ENCODE measurements at places on chromosomes 13 and 19. TPM values are rescaled to one million over a fixed set of nuclear protein-coding genes. Genes with fewer than 3 reads are reported as not detected.

DNA sequence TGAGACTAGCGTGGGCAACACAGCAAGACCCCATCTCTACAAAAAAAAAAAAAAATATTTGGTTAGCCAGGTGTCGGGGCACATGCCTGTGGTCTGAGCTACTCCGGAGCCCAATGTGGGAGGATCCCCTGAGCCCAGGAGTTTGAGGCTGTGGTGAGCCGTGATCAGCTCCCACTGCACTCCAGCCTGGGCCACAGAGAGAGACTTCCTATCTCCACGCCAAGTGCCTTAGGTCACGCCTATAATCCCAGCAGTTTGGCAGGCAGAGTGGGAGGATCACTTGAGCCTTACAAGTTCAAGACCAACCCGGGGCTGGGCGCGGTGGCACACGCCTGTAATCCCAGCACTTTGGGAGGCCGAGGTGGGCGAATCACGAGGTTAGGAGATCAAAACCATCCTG lies 8.7 kb upstream of the ADAT3 start:
- no peak for DNase-seq

CGB2 gene
- polyA plus RNA-seq: not detected

- no peak for DNase-seq
Measured at GRCh38 chr13:33274264-33274663, 11.3 kb downstream of the STARD13 start.

- no peak for DNase-seq
Measured at GRCh38 chr19:18419699-18420460, 682 bp downstream of the SSBP4 start.

GRCh38 chr13:78907006-78907405 lies 248.1 kb upstream of the OBI1 start:
- no peak for DNase-seq

DNA sequence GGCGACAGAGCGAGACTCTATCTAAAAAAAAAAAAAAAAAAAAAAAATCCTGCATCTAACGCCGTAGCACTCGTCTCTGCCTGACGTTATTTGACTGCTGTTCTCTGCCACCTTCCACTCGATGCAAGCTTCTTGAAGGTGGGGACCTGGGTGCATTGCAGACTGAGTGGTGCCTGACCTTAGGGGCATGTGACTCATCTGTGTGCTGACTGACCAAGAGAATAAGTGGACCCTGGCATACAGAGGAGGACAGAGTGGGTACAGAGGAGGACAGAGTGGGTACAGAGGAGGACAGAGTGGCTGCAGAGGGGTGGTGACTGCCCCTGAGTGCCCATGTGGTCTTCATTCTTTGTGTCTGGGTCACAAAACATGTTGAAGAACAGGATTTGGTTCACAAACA lies 7.6 kb downstream of the WTIP start:
- no peak for DNase-seq

IGSF23 gene
- not detected for polyA plus RNA-seq

DNA sequence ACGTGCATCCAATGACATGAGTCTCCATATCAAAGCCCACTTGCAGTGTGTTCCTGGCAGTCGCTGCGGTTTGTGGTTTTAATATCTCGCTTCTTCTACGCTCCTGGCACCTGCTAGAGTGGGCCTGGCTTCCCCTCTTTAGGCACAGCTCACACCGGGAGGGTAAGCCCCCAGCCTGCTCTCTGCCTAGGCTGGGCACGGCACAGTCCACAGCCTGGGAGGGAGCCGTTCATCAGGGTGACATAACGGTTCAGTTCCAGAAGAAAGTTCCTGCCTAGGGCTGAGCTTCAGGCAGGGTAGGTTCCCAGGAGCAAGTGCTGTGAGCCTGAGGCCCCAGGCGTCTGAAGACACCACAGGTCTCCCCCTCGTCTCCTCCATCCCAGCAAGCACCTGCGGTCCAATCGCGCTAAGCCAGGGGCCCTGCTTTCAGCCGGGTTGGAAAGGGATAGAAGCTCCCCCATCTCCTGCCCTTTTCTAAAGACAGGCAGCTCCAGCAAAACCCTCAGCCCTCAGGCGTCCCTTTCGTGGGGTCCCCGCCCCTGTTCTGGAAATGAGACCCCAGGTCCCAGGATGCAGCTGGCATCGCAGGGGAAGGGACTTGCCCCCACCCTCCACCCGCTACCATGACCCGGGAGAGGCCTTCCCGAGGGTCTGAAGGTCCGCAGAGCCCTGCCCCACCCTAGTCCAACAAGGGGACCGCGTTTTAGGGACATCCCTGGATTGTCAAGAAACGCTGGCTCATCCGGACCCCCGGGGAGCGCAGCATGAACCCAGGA lies 121.6 kb upstream of the ZNF507 start:
- peak; percentile 9 for DNase-seq

PTGIR gene
- polyA plus RNA-seq: 9.6 TPM

THSD8 gene
- polyA plus RNA-seq: 6.2 TPM

DNA sequence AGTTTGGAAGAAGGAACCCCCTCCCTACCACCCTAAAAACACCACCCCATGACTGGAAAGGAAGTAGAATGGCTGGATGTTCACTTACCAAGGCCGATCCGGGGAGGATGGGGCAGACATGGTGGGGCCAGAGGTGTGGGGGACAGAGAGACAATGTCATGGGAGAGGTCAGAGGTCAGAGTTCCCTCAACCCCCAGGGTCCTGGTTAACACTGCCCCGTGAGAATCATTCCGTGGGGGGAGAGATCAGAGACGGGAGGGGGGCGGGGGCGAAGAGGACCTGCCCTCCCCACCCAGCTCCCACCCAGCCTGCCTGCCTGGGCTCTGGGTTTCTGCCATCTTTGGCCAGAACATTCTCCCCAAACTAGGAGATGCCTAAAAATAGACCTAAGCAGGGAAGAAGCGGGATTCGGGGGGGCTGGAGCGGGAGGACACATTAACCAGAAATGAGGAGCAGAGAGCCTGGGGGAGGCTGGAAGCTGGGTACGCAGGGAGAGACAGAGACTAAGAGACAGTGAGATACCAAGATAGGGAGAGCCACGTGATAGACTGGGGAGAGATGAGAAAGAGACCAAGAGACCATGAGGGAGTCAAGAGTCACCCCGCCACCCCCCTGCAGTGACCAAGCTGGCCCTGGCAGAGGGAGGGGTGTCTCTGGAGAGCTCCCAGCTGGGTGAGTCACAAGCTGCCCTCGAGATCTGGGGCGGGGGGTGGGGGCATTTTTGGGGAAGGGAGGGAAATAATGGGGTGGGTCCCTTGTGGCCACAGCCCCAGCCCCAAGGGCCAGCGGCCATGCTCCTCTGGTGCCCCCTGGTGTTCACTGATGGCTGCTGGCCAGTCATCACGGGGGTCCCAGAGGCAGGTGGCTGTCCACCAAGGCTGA lies 6.1 kb upstream of the KANK2 start:
- DNase-seq: peak; percentile 97

PNMA8C gene
- 0.04 TPM for polyA plus RNA-seq
